ENCODE measurements at places on chromosomes 3 and 15.

DNA sequence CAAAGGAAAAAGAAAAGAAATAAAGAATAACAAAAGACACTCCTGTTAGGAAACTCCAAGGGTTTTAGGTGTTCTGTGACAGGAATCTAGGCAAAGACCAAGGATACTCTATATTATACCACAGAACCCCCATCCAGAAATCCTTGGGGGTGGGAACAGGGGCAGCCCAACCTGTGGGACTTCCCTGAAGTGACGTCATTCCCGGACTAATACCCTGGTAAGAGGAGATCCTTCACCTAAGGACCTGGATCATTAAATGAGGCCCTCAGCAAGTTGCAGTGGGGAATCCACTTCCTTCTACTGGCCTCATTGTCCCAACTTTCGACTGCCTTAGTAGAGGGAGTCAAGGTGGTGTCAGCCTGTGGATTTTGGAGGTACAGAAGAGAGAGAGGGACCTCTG lies 41.1 kb upstream of the ZNF148 start:
- DNase-seq: no peak

- peak; percentile 86 for DNase-seq
These were observed 626 bp upstream of the PTPRG start for GRCh38 chr3:61560517-61561373.

- peak; percentile 62 for DNase-seq
These were observed 51.6 kb upstream of the CMTM7 start for GRCh38 chr3:32340039-32340438.

DNA sequence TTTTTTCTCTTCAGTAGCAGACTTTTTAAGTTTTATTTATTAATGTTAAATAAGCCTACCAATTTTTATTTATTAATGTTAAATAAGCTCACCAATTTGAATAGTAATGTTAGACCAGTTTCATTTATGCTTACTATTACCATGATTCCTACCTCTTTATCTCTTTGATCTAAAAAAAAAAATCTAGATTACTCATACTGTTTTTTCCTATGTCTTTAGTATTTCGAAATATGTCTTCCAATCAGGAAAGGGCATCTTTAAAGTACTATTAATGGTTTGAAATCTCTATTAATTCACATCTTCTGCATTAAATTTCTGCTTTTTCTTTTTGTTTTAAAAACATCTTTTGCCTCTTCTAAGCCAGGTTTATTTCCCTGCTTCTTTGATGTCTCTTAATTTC lies 27.5 kb upstream of the MAPKBP1 start:
- DNase-seq: peak; percentile 68

DNA sequence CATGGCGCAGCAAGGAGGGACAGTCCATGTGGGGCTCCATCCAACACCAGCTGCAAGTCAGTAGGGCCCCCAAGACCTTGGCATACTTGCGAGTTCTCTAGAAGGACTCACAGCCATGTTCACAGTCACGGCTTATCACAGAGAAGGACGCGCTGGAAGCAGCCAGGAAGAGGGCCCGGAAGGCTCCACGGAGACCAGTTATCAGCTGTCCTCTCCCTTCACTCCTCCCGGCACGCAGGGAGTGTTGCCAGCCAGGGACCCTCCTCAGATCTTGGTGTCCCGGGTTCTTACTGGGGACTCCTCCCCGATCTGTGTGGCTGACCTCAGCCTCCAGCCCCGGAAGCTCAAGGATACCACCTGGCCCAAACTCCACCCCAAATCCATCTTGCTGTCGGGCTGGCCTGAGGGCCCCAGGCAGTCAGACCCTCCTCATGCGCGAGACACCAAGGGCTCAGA lies 68.0 kb downstream of the SLTM start:
- DNase-seq: no peak

- no peak for DNase-seq
These were observed 9.1 kb downstream of the ACTC1 start for GRCh38 chr15:34786206-34786605.

- DNase-seq: no peak
These were observed 70.3 kb upstream of the SOX14 start for GRCh38 chr3:137693791-137694190.

GRCh38 chr3:66335671-66336070 lies 114.9 kb downstream of the SLC25A26 start:
- no peak for DNase-seq

- DNase-seq: peak; percentile 46
These were observed 5.8 kb upstream of the DIS3L start for GRCh38 chr15:66287461-66288057.

DNA sequence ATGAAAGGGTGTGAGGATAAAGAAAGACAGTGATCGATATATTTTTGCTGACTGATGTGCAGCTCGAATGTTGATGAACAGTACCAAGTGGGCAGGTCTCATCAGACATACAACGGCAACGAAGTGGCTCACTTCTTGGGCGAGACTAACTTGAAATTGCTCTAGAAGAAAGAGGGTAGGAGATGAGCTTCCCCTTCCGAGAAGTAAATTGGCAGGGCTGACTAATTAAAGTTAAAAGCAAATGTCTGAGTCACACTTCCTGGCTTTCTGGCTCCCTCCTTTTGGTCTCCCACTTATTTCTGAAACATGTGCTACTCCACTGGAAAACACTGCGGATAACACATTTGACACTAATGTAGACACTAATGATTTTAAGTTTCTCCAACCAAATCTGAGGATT lies 228.3 kb downstream of the ABHD5 start:
- peak; percentile 57 for DNase-seq

- peak; percentile 94 for DNase-seq
These were observed 5.8 kb downstream of the ISLR start for GRCh38 chr15:74179101-74179841.

DNA sequence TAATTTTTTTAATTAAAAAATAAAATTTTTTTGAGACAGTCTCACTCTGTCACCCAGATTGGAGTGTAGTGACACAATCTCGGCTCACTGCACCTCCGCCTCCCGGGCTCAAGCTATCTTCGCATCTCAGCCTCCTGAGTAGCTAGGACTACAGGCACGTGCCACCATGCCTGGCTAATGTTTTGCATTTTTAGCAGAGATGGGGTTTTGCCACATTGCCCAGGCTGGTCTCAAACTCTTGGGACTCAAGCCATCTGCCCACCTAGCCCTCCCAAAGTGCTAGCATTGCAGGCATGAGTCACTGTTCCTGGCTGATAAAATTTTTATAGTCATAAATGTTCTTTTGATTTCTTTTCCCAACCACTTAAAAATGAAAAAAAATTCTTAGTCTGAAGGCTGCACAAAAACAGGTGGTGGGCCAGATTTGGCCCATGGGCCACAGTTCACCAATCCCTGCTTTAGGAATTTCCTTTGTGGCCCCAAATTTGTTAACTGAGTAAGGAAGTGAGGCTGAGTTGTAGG lies 9.2 kb downstream of the UBA5 start:
- DNase-seq: peak; percentile 6

GRCh38 chr15:79427781-79428598 lies 4.1 kb upstream of the MINAR1 start:
- DNase-seq: no peak

- DNase-seq: peak; percentile 90
These were observed 197.2 kb downstream of the KCNAB1 start for GRCh38 chr3:156317462-156318074.

DNA sequence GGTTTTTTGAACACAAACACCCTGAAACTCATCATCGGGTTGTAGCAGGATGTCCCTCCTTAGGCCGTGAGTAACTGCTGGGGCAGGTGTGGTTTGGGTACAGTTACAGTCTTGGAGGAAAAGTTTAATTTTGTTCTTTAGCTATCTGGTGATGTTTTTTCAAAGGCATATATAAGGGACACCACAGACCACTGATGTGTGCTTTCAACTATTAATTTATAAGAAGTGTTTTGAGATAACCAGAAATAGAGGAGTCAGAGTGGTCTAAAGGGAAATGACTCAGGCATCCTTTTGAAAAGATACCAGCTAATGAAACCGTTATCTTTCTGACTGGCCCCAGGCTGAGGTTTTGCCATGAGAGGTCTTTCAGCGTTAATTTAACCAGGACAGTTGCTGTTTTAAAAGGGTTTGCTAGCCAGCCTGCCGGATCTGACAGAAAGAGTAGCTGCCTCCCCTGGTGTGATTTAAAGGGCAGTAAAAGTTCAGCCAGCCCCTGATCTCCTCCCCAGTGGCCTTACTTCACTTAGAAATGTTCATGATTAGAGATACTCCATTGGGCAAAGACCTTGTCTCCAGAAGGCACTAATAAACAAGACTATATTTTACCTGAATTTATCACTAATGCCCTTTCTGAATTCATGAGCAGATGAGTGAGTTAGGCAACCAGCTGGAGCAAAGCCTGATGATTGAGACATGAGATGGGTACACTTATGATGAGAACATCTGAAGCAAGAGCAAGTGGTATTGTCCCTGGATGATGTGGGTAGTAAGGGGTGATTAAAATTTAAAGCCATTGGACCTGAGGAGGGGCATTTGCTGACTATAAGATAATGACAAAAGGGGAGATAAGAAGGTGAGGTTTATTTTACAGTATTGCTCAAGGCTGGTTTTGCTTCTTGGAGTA lies 482.5 kb upstream of the TBL1XR1 start:
- DNase-seq: peak; percentile 41

- no peak for DNase-seq
These were observed 60.2 kb upstream of the RAB6B start for GRCh38 chr3:133955892-133956291.

DNA sequence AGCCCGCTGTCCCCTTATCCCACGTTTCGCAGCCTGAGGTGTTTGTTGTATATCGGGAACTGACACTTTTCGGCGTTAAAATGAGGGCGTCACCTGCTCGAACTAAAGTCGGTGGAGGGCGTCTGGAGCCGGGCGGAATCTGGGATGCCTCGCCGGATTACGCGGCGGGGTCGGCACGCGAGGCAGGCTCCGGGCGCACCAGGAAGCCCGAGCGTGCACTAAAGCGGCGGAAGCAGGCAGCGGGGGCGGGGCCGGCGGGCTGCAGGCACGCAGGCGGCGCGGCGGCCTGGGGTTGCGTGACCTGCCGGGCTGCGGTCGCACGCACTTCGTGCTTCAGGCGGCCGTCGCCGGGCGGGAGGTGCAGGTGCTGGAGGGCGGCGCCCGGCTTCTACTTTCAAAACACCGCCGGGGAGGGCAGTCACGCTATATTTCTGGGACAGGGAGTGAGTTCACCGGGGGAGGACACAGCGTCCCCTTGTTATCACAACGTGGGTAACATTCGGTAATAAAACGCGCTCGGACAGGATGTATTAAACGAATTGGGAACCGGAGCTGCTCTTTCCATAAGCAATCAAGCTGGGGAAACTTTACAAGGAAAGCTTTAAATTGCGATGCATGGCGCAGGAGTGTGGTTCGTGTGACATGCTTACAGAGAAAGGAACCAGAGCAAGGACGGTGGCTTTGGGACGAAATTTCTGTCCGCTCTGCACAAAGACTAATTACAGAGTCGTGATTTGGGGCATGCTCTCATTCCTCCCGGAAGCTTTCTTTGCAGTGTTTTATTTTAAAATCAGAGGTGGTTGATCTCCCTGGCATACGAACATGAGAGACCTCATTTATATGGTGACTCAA lies 9.1 kb upstream of the LEKR1 start:
- peak; percentile 96 for DNase-seq

GRCh38 chr3:42612928-42613327 lies 12.4 kb downstream of the NKTR start:
- no peak for DNase-seq

DNA sequence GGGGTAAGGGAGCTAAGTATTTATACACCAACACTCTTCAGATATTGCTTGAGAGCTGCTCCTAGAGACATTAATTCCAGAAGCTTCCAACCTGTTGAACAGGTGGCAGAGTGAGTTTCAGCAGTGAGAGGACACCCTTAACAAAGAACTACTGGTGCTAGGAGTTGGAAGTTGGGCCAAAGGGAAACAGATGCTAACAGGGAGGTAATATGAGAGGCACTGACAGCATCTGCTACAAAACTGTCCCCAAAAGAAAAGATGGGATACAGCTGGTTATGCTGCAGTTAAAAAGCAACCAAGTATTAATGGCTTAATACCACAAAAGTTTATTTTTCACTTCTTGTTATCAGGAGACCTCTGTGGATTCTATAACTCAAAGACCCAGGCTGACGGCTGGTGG lies 104.5 kb upstream of the SATB1 start:
- no peak for DNase-seq

GRCh38 chr3:73623346-73623745 lies 1.4 kb downstream of the PDZRN3 start:
- DNase-seq: no peak

DNA sequence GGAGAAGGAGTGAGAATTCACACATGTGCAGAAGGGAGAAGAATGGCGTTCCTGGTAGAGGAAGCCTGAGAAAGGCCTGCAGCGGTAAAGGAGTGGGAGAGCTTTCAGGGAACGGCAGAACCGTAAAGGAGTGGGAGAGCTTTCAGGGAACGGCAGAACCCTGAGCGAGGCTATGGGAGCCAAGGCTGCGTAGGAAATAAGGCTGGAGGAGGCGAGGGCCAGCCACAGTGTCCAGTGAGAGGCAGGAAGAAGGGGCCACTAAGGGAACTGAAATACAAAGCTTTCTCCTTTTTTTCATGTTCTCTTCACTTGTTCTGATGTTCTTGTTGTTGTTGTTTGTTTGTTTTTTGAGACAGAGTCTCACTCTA lies 41.6 kb downstream of the GOLGA6L10 start:
- no peak for DNase-seq

- DNase-seq: no peak
These were observed 1272.9 kb downstream of the ROBO1 start for GRCh38 chr3:78494851-78495250.

- DNase-seq: no peak
These were observed 145.9 kb downstream of the IGF1R start for GRCh38 chr15:98794211-98794610.

DNA sequence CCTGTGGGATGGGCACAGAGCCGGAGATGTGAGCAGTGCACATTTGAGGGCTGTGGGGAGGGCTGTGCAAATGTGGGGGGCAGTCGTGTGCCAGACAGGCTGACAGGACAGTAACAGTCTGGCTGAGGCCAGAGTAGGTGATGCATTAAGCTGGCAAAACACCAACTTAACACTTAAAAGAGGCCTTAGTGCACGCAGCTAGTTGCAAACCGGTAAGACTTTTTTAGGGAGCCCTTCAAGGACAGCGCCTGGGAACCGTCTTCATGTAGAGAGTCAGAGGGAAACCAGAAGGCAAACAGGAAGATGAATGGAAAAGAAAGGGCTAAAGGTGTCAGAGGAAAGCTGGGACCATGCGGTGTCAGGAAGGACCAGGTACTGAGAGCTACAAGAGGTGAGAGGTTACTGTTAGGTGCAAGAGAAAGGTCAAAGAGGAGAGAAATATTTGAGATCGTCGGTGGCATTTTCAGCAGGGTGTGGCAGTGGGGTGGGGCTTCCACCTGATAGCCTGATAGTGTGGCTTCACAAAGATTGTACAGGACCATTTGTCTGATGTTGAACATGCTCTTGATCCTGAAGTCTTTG lies 30.0 kb upstream of the CHD2 start:
- no peak for DNase-seq

DNA sequence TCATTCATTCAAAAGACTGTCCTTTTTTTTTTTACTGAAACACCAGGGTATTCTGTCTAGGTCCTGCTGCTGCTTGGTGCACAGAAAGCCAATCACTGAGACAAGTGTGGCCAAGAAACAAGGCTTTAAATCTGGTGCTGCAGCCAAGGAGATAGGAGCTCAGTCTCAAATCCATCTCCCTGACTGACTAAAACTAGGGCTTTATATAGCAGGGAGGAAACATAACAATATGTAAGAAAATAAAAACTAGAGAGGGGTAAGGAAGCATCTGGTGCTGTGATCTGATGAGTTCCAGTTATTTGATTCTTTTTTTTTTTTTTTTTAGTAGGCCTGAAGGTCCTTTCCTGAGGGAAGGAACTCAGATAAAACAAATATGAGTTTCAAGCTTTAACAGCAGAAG lies 139.8 kb downstream of the ATG7 start:
- no peak for DNase-seq

Data from ELR (cell line).